ENCODE measurements at places on chromosomes 16 and 17.

GRCh38 chr17:79085154-79085920, 10.7 kb downstream of the ENGASE start:
- DNase-seq = no peak

DNA sequence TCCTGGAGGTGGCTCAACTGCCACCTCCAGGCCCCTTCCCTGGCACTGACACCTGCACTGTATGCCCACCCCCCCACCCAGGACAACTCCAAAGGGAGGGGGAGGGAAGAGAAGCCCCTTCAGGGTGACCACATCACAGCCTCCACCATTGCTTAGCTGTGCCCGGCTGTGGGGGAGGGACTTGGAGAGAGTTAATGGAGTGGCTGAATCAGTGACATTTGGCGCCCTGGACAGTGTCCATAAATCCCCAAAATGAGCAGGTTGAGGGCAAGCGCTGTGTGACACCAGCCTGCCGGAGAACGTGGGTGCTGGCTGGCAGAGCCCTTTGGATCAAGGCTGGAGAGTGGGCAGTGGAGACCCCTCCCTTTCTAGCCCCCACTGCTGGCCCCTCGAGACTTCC, 883 bp downstream of the USH1G start:
- DNase-seq = no peak

- DNase-seq = no peak
Observed at GRCh38 chr16:57994778-57995177, 5.7 kb downstream of the ZNF319 start.

DNA sequence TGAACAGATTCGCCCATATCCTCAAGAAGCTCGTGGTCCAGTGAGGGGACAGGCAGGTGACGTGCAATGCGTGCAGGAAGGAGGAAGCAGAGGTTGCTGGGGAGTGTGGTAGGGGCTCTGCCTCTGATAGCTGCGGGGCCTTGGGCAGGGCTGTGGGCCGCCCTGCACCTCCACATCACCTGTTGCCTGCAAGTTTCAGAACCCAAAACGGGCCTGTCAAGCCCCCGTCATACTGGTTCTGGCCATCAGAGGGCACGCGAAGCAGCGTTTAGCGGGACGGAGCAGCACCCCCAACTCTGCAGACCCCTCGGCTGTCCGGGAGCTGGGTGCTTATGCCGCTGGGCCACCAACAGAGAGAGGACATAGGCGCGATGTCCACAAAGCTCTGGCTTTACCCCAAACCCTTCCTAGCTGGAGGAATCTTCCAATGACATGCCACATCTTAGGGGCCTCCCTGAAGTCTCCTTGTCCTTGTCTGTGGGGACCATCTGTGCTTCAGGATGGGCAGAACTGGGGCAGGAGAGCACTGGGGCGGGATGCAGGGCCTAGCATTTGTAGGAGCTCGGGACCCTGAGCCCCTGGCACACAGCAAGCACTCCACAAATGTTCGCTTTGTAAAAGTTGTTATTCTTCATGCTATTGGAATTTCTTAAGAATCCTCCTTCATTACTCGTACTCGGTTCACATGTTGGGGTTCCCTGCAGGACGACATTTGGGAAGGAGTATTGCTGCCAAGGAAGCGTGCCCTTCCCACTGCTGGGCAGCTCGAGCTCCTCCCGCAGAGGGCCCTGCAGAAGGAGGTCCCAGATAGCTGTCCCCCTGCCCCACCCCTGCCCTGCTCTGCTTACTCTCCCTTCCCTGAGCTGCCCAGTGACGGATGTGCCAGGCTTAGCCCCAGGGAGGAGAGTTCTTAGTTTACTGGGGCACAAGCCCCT, 64.3 kb downstream of the CNGB1 start:
- no peak for DNase-seq

GRCh38 chr17:48593840-48594537, 410 bp upstream of the HOXB5 start:
- DNase-seq = peak; percentile 83

- no peak for DNase-seq
Observed at GRCh38 chr17:72430611-72431432, 310.0 kb downstream of the SOX9 start.

- DNase-seq = no peak
Observed at GRCh38 chr17:76318586-76318985, 10.5 kb upstream of the QRICH2 start.

GRCh38 chr17:49557312-49558024, 18.2 kb upstream of the NXPH3 start:
- DNase-seq = no peak

GRCh38 chr17:69046121-69046807, 14.5 kb downstream of the ABCA9 start:
- no peak for DNase-seq

DNA sequence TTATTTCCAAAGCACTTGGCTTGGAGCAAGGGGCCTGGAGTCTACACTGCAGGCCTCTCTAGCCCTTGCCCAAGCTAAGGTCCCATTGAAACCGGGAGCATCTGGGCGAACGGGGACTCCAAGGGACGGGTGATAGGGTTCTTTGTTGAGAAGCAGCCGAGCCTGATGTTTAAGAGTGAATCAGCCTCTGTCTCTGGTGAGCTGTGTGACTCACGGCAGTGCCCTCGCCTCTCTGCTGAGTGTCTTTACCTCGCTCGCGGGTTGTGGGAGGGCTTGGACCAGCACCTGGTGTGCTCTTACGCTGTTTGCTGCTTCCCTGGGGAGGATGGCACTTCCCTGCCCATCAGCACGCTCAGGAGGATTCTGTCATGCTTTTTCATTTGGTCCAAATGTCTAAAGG, 1.3 kb downstream of the HGS start:
- no peak for DNase-seq

DNA sequence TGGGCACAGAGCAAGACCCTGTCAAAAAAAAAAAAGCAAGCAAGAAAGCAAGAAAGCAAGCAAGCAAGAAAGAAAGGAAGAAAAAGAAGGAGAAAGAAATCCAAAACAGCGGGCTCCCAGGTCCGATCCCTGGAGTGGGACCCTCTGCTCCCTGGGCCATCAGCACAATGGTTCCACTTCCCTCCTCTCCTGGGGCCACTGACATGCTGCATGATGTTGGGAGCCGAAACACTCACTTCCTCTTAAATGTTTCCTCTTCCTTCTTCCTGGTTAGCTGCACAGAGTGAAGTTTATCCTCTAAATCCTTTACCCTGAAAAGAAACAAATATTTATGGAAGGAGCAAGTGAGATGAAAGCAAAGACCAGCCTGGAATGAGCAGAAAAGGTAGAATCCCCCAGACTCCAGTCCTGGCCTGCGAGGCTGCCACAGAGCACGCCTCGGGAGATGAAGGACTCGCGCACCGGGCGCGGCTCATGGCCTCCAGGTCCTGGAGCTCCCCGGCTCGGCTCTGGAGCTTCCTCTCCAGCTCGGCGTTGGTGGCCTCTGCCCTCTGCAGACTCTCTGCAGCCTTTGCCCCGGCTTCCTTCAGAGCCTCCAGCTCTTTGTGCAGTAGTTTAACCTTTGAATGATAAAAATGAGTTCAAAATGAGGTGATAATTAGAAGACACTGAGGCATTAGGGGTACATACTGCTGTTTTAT, 19.0 kb downstream of the CCDC57 start:
- no peak for DNase-seq

GRCh38 chr17:28974451-28974850, 23.1 kb upstream of the PHF12 start:
- DNase-seq = no peak

GRCh38 chr16:79754501-79754900, 154.0 kb upstream of the MAF start:
- DNase-seq = no peak

DNA sequence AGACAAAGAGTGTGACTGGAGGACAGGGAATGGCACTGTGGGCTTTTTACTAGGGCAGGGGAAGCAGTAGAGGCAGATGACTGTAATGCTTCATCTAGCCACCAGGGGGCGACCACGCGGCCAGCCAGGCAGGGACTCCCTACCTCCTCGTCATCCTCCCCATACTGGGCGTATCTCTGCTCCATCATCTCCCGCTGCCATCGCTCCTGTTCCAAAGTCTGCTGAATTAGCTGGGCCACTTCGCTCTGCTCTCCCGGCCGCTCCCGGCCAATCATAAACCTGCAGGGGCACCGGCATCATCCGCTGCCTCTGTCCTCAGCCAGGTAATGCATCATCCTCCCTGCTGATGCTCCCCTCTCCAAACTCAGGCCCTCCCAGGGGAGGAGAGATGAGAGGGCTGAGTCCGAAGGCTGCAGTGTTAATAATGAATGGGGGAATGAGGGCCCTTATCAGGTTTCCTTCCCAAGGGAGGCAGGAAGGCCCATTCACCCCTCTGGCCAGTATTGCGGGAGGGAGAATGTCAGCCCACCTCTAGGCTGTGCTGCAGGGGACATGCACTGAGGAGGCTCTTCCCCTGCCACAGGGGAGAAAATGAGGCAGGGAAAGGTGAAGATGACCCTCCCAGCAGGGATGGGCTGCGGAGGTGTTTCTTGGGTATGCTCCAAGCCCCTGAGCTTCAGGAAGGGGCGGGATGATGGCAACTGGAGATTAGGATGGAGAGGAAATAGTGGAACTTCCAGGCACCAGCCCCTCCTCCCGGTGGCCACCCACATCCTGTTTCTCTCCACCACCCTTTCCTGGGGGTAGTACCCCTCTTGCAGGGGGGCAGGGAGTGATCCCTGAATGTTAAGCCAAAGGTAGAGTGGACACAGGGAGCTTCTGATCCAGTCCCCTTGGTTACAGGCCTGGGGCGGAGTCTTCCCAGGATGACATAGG, 10.3 kb upstream of the SAMD14 start:
- DNase-seq = no peak

DNA sequence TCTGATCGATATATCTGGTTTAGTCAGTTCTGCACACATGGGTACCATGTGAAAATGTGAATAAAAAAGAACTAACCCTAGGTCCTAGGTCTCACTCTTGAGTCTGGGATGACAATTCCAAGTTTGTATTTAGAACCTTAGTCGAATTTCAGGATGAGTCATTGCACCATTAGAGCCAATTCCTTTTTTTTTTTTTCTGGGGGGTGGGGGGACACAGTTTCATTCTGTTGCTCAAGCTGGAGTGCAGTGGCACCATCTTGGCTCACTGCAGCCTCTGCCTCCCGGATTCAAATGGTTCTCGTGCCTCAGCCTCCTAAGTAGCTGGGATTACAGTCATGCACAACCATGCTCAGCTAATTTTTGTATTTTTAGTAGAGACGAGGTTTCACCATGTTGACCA, 41.6 kb downstream of the SPAG9 start:
- DNase-seq = no peak

- no peak for DNase-seq
Observed at GRCh38 chr16:84606081-84606875, 11.6 kb downstream of the COTL1 start.

- no peak for DNase-seq
Observed at GRCh38 chr16:4018391-4018790, 97.9 kb downstream of the ADCY9 start.

GRCh38 chr17:72764632-72765041, 327.9 kb downstream of the SLC39A11 start:
- no peak for DNase-seq

GRCh38 chr16:17431012-17431411, 39.7 kb downstream of the XYLT1 start:
- DNase-seq = no peak

DNA sequence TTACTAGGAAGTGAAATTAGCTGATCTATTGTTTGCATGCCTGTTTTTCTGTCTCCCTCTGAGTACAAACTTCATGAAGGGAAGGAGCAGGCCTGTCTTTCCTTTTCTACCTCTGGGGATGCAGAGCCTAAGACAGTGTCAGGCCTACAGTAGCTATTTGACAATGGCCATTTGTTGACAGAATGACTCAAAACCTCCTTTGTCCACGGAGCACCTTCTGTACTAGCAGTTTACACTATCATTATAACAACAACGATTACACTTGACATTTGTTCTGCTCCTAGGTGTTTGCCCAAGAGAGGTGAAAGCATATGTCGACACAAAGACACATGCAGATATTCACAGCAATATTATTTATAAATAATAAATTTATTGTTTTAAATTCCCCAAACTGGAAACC, 132.3 kb upstream of the IRX3 start:
- DNase-seq = no peak

- no peak for DNase-seq
Observed at GRCh38 chr16:75089486-75090202, 26.9 kb downstream of the LDHD start.

GRCh38 chr16:4317532-4318450, 1.9 kb downstream of the GLIS2 start:
- no peak for DNase-seq

GRCh38 chr16:79155904-79156303, 444.6 kb downstream of the MAF start:
- no peak for DNase-seq

DNA sequence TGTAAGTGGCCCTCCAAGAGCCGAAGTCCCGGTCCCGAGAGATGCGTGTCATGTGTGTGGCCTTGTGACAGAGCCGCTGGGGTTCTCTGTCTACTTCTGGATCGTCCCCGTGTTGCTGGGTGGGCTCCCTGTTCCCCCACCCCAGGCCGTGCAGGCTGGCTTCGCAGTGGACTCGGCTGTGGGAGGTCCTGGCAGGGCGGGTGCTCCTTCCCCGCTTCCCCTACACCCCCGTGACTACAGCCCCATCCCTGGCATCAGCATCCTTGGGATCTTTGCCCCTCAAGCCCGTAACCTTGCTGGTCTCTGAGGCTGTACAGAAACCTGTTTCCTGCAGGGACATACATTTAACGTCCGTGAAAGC, 136.3 kb downstream of the BANP start:
- no peak for DNase-seq

DNA sequence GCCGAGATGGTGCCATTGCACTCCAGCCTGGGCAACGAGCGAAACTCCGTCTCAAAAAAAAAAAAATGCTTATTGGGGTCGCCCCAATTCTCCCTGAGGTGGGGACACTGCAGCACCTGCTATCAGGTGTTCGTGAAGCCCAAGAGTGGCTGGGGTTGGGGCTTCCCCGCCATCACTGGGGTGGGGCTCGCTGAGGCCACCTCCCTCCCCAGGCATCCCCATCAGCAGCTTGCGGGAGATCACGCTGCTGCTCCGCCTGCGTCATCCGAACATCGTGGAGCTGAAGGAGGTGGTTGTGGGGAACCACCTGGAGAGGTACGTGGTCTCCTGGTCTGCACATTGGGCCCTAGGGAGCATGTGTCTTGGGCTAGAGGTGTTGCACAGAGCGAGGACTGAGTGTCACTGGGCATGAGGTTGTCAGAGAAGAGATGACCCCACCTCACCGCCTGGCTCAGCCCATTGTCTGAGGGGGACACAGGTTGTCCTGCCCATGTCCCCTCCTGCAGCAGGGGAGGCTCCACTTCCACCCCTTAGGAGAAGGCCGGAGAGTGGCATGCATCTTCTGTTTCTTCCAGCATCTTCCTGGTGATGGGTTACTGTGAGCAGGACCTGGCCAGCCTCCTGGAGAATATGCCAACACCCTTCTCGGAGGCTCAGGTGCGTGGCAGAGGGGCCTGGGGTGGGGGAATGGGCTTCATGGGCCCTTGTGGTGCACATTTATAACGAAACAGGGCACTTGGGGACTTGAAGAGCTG, 4.9 kb downstream of the CDK10 start:
- no peak for DNase-seq

- DNase-seq = no peak
Observed at GRCh38 chr17:40646791-40647623, 611 bp downstream of the SMARCE1 start.
